Foreskin keratinocyte (primary cell): ENCODE measurements at places on chromosomes 7 and 10.

DNA sequence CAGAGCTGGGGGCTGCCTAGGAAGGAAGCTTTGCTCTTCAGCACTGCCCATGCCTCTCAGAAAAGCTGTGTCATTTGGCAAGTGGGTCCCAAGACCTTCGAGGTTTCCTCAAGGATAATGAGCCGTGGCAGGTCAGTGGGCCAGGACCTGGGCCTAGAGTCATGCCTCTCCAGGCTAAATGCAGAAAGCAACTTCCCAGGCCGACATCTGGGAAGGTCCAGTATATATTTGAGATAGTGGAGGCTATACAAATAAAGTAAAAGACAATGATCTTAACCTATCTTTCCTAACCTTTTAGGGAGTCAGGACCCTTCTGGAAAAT lies 2.4 kb upstream of the HOXA10 start:
- no peak for DNase-seq

DNA sequence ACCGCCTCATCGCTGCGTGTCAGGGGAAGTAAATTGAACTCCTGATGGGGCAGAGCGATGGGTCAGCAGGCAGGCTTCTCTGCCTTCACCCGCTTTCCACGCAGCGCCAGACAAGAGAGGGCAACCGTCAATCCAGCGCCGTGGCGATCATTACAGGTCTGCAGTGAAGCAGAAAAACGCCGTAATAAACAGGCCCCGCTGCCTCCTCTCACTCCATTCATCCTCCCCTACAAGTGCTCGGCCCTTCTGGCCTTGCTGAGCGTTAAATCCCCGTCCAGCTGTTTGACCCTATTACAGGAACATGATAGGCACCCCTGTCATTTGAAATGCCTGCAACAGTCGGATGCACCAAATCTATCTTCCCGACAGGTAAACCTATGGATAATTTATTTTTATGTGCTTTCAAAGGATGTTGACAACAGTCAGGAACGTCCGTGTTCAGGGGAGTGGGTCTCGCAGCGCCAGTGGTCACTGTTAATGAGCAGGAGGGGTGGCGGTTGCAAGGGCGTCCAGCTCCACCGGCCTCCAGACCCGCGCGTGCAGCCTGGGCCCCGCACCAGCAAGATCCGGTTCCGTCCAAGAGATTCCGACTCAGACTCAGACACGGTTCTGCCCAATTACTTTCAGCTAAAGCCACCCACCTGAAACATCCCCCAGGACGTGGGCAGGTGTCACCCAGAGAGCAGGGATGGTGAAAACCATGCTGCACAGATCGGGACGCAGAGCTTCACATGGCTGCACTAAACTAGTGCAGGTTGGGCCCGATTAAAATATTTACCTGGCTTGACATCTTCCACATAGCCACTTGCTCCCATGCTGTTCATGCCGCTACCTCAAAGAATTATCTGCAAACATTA lies 508.0 kb upstream of the MGMT start:
- DNase-seq: no peak

- no peak for DNase-seq
Observed at GRCh38 chr7:35691827-35692307, 3.1 kb downstream of the HERPUD2 start.

DNA sequence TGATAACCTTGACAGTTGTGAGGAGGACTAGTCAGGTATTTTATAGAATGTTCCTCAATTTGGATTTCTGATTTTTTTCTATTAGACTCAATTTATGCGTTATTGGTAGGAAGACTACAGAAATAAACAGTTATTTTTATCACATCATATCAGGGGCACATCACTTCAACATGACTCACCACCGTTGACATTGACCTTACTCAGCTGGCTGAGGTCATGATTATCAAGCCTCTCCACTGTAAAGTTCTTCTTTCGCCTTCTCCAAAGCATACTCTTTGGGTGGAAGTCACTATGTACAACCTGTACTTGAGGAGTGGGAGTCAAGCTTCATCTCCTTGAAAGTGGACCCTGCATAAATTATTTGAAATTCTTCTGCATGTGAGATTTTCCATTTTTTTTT lies 194.3 kb upstream of the IGFBP3 start:
- DNase-seq: no peak

DNA sequence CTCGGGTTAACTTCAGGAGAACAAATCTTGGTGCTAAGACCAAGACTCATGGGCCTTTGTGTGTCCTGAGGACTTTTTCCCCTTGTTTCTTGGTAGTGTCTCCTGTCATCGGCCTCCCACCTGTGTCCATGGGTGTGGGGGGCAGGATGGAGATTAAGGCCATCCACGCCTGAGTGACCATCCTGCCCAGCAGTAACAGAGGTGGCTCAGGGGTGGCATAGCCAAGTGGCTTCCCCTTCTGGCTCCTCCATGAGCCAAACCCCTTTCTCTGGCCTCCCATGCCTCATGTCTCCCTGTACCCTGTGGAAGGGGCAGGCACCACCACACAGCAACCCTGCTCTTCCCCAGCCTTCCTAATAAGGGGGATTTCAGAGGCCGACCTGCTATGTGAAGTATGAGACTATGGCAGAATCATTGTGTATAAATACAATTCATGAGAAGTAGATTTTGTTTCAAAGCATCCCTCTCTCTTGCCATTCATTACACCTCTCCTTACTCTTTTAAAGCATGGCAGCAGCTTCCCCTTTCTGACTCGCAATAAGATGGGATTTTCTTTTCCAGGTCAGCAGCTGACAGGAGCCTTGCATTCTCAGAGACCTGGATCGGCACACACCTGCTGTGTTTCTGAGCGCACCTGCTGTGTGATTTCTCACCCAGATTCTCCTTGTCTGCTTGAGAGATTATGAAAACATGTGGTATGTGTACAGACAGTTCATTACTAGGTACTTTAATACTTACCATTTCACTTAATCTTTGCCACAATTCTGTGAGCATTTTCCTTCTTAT lies 102.5 kb downstream of the XPNPEP1 start:
- DNase-seq: no peak

DNA sequence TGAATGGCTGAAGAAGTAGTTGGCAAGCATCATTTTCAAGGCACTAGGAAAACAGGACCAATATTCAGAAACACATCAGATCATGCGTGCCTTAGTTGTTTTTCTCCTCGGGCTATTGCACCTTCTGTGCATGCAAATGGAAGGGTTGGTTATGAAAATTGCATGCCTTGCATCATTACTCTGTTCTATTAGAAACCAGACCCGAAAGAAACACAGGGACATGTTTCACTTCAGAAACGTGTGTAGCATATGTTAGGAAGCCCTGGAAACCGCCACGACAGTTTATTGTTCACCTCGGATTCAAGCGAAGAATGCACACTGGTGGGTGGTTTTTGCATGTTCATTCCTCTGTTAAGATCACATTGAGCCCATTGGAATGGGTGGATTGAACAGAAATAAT lies 214.7 kb downstream of the FRMD4A start:
- DNase-seq: no peak

- DNase-seq: no peak
Observed at GRCh38 chr7:135929249-135929648, 47.9 kb downstream of the MTPN start.

DNA sequence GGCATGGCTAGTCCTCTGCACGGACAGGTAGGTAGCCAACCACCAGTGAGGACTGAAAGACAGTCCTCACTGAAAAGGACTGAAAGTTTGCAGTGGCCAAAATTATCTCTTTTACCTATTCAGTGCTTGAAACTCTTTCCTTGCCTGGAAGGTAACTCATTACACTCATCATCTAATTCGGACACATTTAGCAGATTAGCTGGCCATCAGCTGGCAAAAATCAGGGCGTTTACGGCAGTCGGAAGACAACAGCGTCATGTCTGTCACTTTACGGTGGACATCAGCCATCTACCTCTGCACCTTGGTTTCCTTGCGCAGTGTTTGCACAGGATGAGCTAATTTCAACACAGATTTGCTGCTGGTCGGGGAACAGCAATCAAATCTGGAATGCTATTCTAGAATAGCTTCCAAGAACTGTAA lies 740 bp downstream of the ANXA7 start:
- DNase-seq: peak; percentile 69

- DNase-seq: no peak
Observed at GRCh38 chr7:33411020-33411419, 281.7 kb downstream of the BBS9 start.

DNA sequence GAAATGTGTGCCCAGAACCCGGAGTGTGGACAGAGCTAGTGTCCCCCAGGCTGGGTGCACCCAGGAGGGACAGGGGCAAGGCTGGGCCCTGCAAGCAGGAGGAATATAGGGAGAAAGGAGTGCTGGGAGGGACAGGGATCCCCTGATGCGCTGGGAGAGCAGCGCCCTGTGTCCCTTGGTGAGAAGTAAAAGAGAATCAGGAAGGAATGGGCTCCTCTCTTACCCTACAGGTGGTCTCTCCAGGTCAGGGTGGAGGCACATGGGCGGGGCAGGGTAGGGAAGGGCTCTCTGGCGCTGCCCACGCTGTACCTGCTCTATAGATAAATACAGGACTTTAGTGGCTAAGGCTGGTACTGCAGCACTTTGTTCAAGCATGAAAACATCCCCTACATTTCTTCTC lies 753.8 kb downstream of the GRID1 start:
- DNase-seq: no peak

GRCh38 chr7:41875513-41875912 lies 172.6 kb upstream of the INHBA start:
- no peak for DNase-seq

DNA sequence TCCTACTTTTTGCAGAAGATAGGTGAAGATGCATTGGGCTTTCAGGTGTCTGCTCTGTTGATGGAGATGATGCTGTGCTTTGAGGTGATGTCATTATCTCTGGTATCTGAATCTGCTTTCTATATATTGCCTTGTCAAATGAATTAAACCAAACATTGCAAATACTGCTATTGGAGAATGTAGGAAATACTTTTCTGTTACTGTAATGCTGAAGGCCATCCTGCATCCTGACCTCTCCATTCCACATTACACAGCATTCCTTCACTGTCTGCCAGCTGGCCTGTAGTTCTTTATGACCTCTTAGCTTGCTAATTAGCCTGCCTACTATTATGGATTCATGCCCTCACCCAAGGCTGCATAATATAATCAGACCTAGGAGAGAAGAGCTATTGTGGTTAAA lies 73.2 kb downstream of the VCL start:
- DNase-seq: no peak

DNA sequence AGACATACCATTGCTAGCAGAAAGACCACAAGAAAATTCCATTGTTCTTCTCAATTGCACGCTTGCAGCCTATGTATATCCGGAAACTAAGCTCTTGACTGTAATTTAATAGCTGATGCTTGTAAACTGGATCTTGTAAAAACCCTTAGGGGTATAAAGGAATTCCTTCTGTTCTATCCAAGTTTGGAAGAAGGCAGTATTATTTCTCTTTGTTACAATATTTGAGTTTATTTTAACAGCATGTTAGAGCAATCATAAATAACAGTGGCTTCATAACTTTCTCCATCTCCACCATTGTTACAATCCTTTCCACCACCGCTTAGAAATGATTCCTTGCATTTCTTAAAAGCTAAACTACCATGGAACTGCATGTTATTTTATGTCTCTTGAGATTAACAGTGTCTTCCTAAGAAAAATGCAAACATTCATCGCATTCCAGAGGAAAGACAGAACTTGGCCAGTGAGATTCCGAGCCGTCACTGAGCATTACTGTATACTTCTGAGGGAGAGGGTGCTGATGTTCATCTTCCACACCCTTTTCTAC lies 92.5 kb downstream of the TRIL start:
- DNase-seq: no peak

DNA sequence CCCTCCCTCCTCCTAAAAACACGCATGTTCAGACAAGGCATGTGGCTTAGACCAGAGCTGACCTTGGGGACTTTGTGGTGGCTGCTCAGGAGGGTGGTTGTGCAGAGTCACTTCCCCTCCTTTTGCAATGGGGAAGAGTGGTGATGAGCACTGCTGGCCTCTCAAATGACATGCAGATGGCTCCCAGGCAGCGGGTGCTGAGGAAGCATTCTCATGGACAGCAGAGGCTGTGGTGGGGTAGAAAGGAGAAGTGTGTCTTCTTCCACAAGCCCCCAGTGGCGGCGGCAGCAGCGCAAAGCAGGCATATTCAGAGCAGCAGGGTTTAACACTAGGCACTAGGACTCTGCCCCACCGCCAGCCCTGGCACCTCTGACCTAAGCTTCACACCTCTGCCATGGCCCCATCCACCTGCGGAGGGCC lies 105.9 kb upstream of the ANLN start:
- DNase-seq: no peak

GRCh38 chr10:74863551-74863950 lies 37.2 kb downstream of the KAT6B start:
- DNase-seq: no peak

GRCh38 chr7:16412274-16413254 lies 8.8 kb downstream of the CRPPA start:
- peak; percentile 20 for DNase-seq

- DNase-seq: no peak
Observed at GRCh38 chr10:17340144-17340829, 112.2 kb downstream of the VIM start.

- no peak for DNase-seq
Observed at GRCh38 chr10:73591935-73592699, 975 bp upstream of the USP54 start.

DNA sequence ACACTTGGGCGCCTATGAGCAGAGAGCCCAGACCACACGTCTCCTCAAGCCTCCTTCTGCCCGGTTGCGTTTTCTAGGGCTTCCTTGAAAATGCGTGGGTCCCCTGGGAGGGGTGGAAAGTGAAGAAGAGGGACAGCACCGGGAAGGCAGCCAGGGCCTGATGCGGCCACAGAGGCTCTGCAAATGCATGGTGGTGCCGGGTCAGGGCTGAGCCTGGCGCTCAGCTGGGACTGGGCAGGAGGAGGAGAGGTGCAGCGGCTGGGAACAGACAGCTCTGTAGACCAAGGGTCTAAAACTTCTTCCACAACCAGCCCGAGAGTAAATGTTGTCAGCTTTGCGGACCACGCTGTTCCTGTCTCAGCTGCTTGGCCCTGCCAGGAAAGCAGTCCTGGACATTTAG lies 1.6 kb downstream of the DPYSL4 start:
- no peak for DNase-seq

DNA sequence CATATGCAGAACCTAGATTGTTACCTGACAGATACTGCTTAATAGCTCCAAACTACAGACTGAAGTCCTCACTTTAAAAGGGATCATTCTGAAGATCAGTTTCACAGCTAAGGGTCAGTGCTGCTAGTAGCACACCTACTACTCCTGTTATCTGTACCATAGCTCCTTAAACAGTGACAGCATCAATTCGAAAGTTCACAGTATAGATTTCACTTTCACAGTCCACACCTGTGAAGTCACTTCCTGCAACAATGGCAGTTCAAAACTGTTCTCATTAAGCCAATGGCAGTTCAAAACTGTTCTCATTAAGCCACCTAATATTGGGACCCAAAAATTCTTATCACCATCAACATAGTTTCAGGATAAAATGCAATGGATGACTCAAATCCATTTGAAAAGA lies 10.7 kb upstream of the FHIP2A start:
- no peak for DNase-seq
